ENCODE measurements at places on chromosomes 5 and 9. TPM values are rescaled to one million over a fixed set of nuclear protein-coding genes. Genes with fewer than 3 reads are reported as not detected.

DNA sequence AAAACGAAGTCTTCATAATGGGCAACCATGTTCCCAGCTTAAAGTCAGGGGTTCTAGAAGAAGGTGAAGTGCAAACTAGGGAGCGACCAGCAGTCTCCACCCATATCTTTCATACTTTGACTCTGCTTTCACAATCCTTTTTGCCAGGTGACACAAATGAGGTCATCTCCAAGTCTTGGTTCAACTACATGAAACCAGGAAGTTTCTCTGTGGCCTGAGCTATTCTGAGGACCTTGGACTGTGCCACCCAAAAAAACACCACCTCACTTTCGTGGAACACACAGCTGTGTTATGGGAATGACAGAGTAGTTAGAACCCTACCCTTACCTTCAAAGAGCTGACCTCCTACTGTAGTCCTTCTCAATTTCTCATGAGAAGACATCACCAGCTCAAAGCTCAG lies 309.2 kb downstream of the AGTPBP1 start:
- no peak overlapping the region for H3K27ac ChIP-seq
- peak; percentile 13 for DNase-seq
- H3K4me1 ChIP-seq = peaks cover 13% of the 10 kb centered on the region
- no peaks in the 10 kb centered on the region for H3K27me3 ChIP-seq

DNA sequence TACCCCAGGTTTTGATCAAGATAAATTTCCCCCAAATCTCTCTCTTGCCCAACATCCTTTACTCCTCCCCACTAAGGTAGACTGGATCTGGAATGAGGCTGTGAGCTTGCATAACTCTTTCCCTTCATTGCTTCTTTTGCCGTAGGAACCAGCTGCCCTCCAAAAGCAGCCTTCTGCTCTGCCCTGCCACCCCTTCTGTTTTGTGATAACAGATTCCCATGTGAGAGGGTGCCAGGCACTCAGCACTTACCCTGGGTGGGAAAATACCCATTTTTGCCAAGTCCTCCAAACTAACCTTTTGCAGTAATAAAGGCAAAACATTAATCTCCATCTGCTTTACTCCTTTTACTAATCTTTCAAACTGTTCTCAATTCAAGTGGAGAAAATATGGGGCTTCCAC lies 182.6 kb downstream of the ASTN2 start:
- no peaks in the 10 kb centered on the region for H3K27me3 ChIP-seq
- no peak overlapping the region for H3K4me3 ChIP-seq
- H3K36me3 ChIP-seq = no peaks in the 10 kb centered on the region
- no peak for DNase-seq
- no peaks in the 10 kb centered on the region for H3K4me1 ChIP-seq
- H3K27ac ChIP-seq = no peak overlapping the region

- H3K36me3 ChIP-seq = peaks cover 27% of the 10 kb centered on the region
- H3K4me3 ChIP-seq = peak overlapping the region; percentile 71
- DNase-seq = no peak
These were observed 639 bp downstream of the AMACR start for GRCh38 chr5:34007201-34007620.

DNA sequence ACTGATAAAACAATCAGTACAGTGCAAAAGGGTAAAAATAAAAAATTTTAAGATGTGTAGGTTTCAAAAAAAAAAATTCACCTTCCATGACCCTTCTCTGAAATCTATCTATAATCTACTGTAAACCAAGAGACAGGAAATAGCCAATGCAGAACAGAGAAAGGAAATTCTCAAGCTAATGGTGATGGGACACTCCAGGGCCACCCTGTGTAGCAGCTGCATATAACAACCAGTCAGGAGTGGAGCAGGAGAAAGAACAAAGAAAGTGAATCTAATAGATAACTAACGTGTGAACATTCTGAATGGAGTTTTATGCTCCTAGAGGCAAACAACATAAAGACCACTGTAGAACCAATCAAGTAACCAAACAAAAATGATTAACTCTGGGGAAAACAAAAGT lies 16.6 kb downstream of the SPTLC1 start:
- H3K27ac ChIP-seq = no peak overlapping the region
- DNase-seq = peak; percentile 22
- H3K4me1 ChIP-seq = peaks cover 16% of the 10 kb centered on the region
- no peaks in the 10 kb centered on the region for H3K27me3 ChIP-seq
- H3K4me3 ChIP-seq = peak overlapping the region; percentile 34

- DNase-seq = no peak
- no peaks in the 10 kb centered on the region for H3K36me3 ChIP-seq
These were observed 76.3 kb upstream of the IQGAP2 start for GRCh38 chr5:76326577-76327302.

- H3K36me3 ChIP-seq = no peaks in the 10 kb centered on the region
- no peaks in the 10 kb centered on the region for H3K4me1 ChIP-seq
- H3K4me3 ChIP-seq = no peak overlapping the region
These were observed 147.7 kb downstream of the BARX1 start for GRCh38 chr9:93807166-93808074.

DNA sequence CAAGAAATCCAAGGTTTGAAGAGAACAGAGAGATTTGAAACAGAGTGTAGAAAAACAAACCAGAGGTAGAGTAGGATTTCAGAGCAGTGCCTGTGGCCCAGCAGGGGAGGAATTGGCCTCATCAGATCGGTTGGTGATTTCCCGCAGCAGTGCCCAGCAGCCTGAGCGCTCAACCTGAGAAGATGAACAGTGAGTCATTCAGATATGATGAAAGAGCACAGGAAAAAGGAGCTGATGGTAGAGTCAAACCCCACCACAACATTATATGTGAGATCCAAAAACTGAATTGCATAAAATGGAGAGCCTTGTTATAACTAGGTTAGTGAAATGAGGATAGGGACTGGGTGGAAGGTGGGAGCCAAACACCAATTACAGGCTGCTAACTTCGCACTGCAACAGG lies 248.9 kb downstream of the PIK3R1 start:
- no peak for DNase-seq
- no peaks in the 10 kb centered on the region for H3K27me3 ChIP-seq
- H3K36me3 ChIP-seq = no peaks in the 10 kb centered on the region
- H3K27ac ChIP-seq = no peak overlapping the region

- H3K27ac ChIP-seq = no peak overlapping the region
- H3K4me1 ChIP-seq = no peaks in the 10 kb centered on the region
- H3K27me3 ChIP-seq = no peaks in the 10 kb centered on the region
- no peak for DNase-seq
These were observed 260.5 kb downstream of the GADD45G start for GRCh38 chr9:89865357-89865756.

- no peak overlapping the region for H3K4me3 ChIP-seq
- no peak overlapping the region for H3K27ac ChIP-seq
- no peaks in the 10 kb centered on the region for H3K4me1 ChIP-seq
- no peaks in the 10 kb centered on the region for H3K36me3 ChIP-seq
- no peak for DNase-seq
These were observed 52.9 kb upstream of the DHFR start for GRCh38 chr5:80707645-80708044.

- H3K4me3 ChIP-seq = no peak overlapping the region
- H3K4me1 ChIP-seq = no peaks in the 10 kb centered on the region
- DNase-seq = no peak
- no peak overlapping the region for H3K27ac ChIP-seq
- H3K36me3 ChIP-seq = no peaks in the 10 kb centered on the region
- no peaks in the 10 kb centered on the region for H3K27me3 ChIP-seq
These were observed 51.1 kb downstream of the KLF4 start for GRCh38 chr9:107438211-107439031.

- H3K4me3 ChIP-seq = no peak overlapping the region
- H3K27ac ChIP-seq = no peak overlapping the region
- H3K4me1 ChIP-seq = no peaks in the 10 kb centered on the region
- DNase-seq = no peak
These were observed 153.2 kb upstream of the MAST4 start for GRCh38 chr5:66442951-66443445.

DNA sequence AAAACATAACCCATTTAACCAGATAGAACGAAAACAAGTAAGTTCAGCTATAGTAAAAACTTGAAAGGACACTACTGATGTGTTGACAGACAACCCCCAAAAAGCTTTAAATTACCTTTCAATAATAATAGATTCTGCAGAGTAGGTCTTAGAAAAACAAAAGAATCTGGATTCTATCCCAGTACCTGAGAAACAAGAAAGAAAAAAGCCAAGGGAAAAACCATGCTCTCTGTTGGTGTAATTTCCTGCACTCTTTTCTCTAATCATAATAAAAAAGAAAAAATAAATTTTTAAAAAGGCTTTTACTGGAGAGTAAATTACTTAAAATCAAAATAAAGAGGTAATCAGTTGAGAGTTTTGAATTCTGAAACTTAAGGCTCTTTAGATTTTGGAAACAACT lies 1090.4 kb downstream of the PTPRD start:
- no peaks in the 10 kb centered on the region for H3K27me3 ChIP-seq
- no peaks in the 10 kb centered on the region for H3K4me1 ChIP-seq
- H3K27ac ChIP-seq = no peak overlapping the region
- no peak overlapping the region for H3K4me3 ChIP-seq

- H3K4me3 ChIP-seq = no peak overlapping the region
- H3K27me3 ChIP-seq = peaks cover 56% of the 10 kb centered on the region
- DNase-seq = no peak
- H3K36me3 ChIP-seq = no peaks in the 10 kb centered on the region
These were observed 54.8 kb upstream of the NKD2 start for GRCh38 chr5:953535-954449.

DNA sequence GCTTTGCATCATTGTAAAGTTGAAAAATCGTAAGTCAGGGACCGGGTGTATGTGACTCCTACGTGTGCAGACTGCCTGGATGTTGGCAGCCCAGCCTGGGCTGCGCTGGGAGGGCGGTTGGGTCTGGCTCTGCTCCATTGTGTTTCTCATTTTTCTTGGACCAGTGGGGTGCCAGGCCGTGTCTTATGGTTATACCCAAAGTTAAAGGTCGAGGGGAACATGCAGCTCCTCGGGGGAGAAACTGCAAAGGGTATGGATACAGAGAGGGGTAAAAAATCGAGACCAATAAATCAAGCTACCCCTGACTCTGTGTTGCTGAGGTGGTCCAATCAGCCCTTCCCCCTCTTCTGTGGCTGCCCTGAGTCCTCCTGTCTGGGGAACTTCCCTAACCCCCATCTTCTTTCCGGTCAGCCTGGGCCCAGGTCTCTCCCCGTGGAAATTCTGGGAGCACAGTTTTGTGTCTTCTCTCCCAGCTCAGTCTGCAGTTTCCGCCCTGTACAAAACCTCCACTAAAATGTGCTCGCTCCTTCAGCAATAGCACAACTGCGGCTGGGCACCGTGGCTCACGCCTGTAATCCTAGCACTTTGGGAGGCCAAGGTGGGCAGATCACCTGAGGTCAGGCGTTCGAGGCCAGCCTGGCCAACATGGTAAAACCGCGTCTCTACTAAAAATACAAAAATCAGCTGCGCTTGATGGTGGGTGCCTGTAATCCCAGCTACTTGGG lies 34.1 kb upstream of the UNC5A start:
- H3K27ac ChIP-seq = no peak overlapping the region
- H3K4me3 ChIP-seq = no peak overlapping the region
- no peak for DNase-seq
- peaks cover 43% of the 10 kb centered on the region for H3K27me3 ChIP-seq
- H3K4me1 ChIP-seq = no peaks in the 10 kb centered on the region

- H3K4me1 ChIP-seq = peaks cover 20% of the 10 kb centered on the region
- no peak overlapping the region for H3K27ac ChIP-seq
These were observed 42.9 kb upstream of the SMAD5 start for GRCh38 chr5:136089791-136090190.

DNA sequence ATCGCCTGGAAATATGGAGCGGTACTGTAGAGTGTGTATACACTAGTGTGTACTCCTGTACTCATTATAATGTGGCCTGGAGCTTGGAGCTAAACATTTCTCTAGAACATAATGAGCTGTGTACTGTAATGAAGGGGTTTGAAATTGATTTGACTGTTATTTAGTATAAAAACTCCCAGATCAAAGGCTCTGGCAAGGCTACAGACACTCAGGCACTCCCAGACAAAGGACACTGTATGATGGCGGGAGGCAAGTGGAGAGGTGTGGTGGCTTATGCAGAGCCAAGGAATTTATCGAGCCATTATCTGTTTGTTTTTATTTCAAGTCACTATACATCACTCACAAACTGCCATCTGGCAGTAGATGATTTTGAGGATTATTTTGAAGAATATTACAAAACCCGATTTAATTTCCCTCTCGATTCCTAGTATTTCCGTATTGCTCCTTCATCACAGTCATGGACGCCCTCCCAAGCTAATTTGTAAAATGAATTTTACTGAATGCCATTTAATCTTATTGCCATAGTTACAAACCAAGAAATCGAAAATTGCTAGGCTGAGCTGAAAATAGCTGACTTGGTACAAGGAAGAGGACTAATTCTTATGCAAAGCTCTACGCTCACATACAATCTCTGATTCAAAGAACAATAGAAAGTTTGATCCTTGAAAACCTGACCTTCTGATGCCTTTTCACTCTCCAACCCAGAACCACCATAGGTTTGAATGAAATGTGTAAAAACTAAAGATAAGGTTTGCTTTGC lies 240.2 kb upstream of the SEMA6A start:
- no peaks in the 10 kb centered on the region for H3K27me3 ChIP-seq
- DNase-seq = no peak
- H3K27ac ChIP-seq = no peak overlapping the region
- no peaks in the 10 kb centered on the region for H3K4me1 ChIP-seq
- no peak overlapping the region for H3K4me3 ChIP-seq
- H3K36me3 ChIP-seq = no peaks in the 10 kb centered on the region

MYOZ3 gene
- not detected for total RNA-seq

LCN1 gene
- total RNA-seq = not detected

SPINK4 gene
- total RNA-seq = 29.5 TPM

PCDHA11 gene
- total RNA-seq = not detected

HSPA4 gene
- total RNA-seq = 21.6 TPM

MCTP1 gene
- 17.7 TPM for total RNA-seq

NTMT1 gene
- 26.2 TPM for total RNA-seq

C5orf34 gene
- not detected for total RNA-seq

MEGF10 gene
- total RNA-seq = not detected

ZNF618 gene
- total RNA-seq = 13.4 TPM
